SK-N-MC (cell line): ENCODE measurements at places on chromosomes 1 and 21.

DNA sequence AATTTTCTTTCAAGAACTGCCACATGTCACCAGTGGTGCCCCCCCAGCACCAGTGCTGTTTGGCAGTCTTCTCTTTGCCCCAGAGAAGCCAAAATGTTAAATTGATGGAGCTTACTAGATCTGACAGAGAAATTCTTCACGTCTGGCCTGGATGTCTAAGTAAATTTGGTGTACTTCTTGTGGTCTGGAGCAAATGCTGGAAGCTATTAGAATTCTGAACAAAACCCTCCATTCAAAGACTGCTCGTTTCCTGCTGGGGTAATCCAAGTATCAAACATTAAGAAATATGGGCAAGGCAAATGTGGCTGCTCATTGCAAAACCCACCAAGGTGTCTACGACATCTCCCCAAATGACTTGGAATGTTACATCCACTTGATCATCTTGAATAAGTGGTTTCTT is 92.3 kb downstream of the ROR1 start:
- DNase-seq: no peak

DNA sequence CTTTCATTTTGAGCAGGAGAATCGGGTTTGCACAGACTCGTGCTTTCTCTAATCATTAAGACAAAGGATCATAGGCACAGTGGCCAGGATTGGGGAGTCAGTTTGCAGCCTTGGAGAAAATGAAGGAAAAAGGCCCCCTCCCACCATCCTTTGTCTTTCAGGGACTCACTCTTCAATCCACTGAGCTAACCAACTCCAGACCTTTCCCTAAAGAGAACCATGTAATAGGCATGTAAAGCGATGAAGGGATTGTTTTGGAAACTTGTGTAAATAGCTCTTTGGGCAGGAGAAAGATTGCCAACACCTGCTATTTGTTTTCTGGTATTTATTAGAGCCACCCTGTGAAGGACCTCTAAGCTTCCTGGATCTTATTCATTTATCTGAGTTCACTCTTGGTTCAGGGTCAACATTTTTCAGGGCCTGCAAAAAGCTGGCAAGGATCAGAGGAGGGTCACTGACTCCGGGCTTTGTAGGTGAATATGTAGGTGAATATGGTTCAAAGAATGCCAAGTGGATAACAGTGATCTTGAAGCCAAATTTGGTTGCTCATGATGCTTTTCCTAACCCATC is 192.6 kb upstream of the FGGY start:
- no peak for DNase-seq

DNA sequence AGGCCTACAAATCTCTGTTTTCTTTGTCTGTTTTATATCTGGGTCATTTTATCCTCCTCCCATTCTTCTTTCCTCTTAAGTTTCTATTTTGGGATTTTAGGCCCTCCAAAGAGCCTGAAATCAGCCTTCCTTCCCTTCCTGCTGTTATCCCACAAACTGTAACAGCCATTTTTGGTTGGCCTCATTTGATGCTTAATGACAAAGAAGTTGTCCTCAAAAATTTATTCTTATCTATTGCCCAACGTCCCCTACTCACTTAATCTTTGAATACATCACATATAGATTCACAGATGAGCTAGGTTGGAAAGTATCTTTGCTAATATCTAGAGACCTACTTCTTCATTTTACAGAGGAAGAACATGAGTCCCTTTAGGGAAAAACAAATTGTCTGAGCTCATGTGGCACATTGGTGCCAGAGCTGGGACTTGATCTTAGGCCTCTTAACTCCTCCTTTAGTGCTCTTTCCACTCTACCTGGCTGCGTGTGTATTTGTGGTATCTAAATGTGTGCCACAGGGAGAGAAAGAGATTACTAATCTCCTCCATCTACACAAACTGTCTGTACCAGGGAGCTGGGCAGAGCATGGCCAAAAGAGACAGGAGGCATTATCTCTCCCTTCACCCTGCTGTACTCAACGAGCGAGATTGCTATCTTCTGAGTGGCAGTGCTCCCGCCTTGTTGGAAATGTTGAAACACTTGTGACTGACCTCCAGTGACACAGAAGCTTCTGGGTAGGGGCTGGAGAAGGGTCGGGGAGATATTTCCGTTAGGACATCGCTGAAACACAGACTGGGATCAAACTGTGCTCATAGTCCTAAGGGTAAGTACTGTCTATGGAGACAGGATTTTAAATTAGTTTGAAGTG is 30.1 kb downstream of the RHEX start:
- DNase-seq: no peak

GRCh38 chr1:88016947-88017346 is 667.1 kb upstream of the PKN2 start:
- DNase-seq: no peak

- DNase-seq: no peak
Observed at GRCh38 chr1:165882168-165882837, 54.9 kb downstream of the UCK2 start.

GRCh38 chr1:231610388-231610787 is 16.2 kb upstream of the DISC1 start:
- DNase-seq: no peak

- no peak for DNase-seq
Observed at GRCh38 chr1:234927971-234928640, 200.5 kb downstream of the TOMM20 start.

DNA sequence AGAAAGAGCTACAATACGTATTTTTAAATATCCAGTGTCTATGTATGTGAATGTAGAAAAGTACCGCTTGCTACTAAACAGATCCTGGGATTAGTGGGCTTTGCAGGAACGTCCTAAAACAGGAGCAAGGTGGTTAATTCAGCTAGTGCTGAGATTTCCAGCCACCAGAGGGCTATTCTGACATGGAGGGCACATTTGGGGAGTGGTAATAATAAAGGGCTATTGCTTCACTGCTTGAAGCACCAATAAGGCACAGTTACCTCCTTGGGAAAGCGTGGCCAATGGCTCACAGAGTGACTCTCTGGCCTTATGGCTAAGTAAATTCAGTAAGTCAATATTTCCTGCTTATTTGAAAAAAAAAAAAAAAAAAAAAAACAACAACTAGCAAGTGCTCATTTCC is 152.4 kb downstream of the GABPA start:
- no peak for DNase-seq

GRCh38 chr1:91651661-91652071 is 151.0 kb downstream of the CDC7 start:
- no peak for DNase-seq

DNA sequence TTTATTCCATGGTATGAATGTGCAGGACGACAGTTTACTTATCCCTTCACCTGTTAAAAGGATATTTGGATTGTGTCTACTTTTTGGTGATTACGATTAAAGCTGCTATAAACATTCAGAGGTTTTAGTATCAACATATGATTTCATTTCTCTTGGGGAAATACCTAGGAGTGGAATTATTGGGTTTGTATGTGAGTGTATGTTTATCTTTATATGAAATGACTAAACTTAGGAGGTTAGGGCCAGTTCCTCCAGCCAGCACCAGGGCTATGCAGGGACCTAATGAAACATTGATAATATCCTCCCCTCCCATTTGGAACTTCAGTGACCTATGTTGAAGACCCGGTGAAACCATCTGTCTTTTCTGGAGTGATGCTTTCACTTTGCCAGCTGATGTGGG is 13.8 kb downstream of the TMEM51 start:
- DNase-seq: no peak

GRCh38 chr1:66954208-66954607 is 29.4 kb downstream of the MIER1 start:
- no peak for DNase-seq

- no peak for DNase-seq
Observed at GRCh38 chr21:35399002-35399530, 350.0 kb upstream of the RUNX1 start.

GRCh38 chr1:28560886-28561285 is 8.0 kb downstream of the TRNAU1AP start:
- DNase-seq: no peak

DNA sequence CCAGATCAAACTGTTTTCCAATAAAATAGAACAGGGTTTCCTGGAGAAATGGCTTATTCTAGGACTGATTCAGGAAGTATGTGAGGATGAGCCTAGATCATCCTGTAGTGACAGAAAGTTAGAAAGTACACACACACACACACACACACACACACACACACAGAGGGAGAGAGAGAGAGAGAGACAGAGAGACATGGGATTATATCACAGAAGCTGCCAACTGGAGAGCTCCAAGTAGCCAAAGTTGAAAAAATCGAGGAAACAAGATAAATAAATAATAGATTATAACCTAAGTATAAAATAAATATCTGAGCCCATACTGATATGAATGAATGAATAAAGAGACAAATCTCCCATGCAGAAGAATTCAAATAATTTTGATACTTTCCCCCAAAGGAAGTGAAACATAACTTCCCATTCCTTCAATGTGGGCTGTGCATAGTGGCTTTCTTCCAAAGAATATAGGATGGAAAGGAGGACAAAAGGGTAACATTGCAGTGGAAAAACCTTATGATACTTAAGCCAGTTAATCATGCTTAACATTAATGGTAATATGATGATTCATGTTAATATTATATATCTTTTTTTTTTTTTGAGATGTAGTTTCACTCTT is 171.6 kb downstream of the NTPCR start:
- DNase-seq: no peak

- DNase-seq: no peak
Observed at GRCh38 chr1:186628910-186629309, 51.3 kb downstream of the PTGS2 start.

DNA sequence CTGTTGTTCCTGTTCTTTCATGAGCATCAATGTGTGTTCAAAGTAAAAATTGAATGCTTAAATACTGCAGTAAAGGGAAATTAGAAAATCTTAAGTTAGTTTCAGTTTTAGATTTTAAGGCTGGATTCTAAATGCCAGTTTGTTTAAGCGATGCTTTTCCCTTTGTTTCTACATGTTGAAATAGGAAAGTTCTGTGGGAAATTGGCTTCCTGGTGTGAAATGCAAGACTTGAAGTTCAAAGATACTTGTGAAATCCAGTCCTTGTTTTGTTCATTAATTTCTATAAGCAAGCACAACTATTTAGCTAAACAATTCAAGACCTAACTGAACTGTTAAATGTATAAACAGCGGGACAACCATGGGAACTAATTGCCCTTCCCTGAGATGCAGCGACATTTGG is 149.1 kb downstream of the LYPLAL1 start:
- no peak for DNase-seq

DNA sequence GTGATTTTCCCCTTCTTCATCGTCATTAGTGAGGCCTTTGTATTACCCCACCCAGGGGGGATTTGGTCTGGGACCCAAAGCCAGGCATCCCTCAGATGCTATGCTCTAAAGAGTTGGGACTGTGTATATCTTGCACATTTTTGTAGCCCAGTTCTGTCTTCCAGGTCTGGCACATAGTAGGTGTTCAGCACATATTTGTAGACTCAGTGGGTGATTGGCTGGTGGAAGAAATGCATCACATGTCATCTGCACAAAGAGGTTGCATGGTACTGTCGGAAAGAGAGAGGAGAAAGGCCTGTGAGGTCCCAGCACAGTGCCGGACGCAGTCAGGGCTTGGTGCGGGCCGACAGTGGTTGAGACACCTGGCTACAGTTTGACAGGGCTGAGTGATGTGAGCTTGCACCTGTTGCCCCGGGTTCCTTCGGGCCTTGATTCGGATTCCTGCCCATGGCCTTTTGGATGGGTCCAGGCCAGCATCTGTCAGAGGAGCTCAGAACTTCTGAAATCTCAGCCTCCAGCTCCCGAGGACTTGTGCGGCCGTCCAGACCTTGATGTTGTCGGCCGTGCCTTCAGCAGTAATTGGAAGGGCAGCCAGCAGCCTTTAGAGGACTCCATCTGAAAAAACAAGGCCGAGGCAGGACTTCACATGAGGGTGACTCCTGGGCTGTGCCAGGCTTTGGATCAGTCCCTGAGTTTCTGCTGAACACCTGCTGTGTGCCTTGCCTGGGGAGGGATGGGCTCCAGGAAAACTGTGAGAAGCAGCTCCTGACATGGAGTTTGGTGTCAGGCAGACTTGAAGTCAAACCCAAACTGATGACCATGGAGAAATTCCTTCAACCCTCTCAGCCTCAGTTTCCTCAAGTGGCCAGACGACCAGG is 40.9 kb upstream of the PADI1 start:
- no peak for DNase-seq

DNA sequence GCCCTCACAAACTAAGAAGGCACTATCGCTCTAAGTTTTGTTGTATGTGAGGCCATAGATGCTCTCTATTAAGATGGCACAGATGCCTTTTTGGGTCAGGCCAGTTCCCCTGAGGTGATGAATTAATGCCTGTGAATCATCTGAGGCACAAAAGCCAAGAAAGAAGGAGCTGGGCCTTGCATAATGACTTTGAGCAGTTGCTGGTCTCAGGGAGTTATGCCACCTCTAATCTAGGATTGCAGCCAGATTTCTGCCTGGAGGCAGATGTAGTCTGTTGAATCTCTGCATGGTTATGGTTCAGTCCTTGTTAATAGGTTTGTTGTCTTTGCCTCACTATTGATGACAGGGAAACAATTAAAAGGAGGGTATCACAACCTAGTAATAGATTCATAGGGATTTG is 168.1 kb upstream of the CHRM3 start:
- DNase-seq: no peak

GRCh38 chr1:245316784-245317183 is 162.0 kb downstream of the KIF26B start:
- no peak for DNase-seq

DNA sequence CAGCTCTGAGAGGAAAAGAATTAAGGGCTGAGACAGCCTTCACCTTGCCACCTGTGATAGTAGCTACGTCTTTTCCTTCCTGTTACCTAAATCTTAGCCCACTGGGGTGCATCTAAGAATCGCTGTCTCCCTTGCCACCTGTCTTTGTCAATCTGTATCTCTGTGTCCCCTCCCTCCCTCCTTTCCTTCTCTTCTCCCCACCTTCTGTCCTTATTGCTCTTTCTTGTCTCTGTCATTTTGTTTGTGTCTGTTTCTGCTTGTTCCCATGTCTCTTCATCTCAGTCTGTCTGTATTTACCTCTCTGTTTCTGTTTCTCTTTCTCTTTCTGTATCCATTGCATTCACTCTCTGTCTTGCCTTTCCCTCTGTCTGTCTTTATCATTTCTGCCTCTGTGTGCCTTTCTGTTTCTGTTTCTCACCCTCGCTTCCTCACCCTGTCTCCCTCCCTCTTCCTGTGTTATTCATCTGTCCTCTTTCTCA is 30.2 kb downstream of the SLC22A15 start:
- DNase-seq: no peak

DNA sequence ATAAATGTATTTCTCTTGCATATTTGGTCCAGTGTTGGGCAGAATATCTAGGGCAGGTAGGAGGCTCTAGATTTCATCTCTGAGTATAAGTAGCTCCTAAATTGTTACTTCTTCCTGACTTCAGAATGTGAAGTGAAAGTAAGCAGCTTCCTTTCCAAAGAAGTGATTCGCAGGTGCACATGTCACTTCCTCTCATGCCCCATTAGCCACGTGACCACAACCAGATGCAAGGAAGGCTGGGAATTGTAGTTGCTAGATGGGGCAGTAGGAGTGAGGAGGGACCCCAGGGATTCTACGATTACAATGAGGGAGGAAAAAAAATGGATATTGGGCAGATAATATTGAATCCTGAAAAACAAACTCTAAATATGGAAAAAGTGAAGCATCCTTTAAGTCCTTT is 113.2 kb upstream of the CYYR1 start:
- DNase-seq: no peak

DNA sequence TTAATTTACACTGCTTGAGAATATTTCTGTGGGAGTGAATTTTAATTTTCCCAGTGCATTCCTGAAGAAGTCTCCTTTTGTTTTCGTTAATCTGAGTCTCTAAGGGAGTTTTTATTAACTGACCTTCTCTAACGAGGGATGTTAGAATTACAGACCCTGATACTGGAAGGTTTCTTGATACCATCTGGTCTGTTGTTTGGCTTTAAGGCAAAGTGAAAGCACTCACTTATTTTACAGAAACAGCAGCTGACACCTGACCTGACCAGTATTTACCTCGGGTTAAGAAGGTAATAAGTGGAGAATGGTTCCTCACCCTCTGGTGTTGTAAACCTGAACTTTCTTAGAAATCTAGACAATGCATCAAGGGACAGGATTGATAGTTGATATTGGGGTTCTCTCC is 12.4 kb downstream of the CDC14A start:
- DNase-seq: no peak
